Fibroblast of skin of left biceps (primary cell): ENCODE measurements at places on chromosomes 2 and 18.

- DNase-seq, result no peak
Observed at GRCh38 chr2:238965371-238966071, 117.6 kb downstream of the TWIST2 start.

- peak; percentile 72 for DNase-seq
Observed at GRCh38 chr2:72694715-72695496, 130.9 kb downstream of the EXOC6B start.

GRCh38 chr2:238141541-238142318 lies 3.3 kb downstream of the KLHL30 start:
- no peak for DNase-seq

- DNase-seq, result no peak
Observed at GRCh38 chr2:172894689-172895387, 159.2 kb downstream of the RAPGEF4 start.

- no peak for DNase-seq
Observed at GRCh38 chr2:138814123-138814898, 34.1 kb upstream of the NXPH2 start.

- DNase-seq, result no peak
Observed at GRCh38 chr2:6793371-6793770, 72.3 kb downstream of the CMPK2 start.

- DNase-seq, result no peak
Observed at GRCh38 chr2:79771493-79771892, 258.6 kb downstream of the CTNNA2 start.

DNA sequence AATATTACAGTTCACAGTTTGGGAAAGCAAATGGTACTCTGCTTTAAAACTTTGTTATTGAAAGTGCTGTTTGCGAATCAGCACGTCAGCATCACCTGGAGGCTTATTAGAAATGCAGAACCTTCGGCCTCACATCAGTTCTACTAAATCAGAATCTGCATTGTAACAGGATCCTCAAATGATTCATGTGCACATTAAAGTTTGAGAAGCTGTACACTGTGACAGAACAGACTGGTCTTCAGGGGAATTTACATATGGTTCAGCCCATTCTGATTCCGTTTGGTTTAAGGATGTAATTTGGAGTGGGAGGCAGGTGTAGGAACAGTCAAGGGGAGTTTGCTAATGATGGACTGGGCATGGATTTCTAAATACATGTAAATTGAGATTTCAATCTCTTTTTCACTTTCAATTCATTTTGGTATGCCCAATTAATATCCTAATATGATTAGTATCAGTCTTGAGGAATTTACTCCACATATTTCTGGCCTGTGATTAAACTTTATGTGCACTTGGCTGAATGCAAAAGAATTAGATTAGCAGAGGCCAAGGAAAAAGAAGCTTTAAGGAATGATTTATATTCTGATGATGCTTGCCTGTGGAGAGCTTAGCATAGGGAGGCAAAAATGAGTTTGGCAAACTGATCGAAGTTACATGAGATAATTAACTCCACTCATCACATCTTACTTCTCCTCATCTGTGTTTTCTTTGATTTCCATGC lies 248.8 kb downstream of the XIRP2 start:
- DNase-seq, result no peak

DNA sequence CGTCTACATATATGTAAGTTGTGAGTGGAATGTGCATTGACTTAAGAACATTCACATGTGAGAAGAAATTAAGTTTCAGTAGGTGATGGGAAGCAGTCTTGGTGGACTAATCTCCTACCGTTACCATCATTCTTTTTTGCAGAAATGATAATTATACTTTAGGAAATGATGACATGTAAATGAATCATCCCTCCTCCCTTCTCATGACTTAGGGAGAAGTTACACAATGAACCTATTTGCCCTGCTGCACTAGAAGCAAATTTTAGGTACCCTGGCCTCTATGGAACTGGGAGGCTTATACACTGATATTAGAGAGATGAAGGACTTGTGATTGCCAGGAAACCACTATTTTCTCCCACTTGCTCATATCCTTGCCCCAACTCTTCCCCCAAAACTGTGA lies 214.2 kb downstream of the CALCRL start:
- DNase-seq, result no peak

GRCh38 chr18:7147399-7147798 lies 29.8 kb upstream of the LAMA1 start:
- DNase-seq, result no peak

DNA sequence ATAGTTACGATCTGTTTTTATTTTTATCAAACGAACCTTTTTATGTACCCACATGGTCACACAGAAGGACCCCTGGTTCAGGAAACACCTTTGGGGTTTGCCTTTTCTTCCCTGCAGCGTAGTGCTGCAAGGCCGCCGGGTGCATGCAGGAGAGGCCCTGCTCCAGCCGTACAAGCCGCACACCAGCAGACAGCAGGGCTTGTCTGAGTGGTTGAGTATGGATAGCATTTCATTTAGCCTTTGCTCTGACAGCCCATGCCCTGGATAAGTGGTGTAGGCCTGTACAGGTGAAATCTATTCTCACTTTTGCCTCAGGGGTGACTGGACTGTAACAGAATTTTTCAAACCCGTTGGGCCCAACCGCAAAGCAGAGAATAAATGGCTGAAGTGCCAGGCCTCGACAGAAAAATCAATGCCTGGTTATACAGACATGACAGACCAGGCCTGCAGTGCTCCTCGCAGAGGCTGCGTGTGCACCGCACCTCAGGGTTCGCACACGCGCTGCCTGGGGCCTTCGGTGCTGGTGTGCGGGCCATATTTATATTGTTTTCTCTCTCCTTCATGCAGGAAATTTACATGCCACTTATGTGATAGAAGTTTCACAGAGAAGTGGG lies 279.1 kb downstream of the ZNF407 start:
- DNase-seq, result no peak

DNA sequence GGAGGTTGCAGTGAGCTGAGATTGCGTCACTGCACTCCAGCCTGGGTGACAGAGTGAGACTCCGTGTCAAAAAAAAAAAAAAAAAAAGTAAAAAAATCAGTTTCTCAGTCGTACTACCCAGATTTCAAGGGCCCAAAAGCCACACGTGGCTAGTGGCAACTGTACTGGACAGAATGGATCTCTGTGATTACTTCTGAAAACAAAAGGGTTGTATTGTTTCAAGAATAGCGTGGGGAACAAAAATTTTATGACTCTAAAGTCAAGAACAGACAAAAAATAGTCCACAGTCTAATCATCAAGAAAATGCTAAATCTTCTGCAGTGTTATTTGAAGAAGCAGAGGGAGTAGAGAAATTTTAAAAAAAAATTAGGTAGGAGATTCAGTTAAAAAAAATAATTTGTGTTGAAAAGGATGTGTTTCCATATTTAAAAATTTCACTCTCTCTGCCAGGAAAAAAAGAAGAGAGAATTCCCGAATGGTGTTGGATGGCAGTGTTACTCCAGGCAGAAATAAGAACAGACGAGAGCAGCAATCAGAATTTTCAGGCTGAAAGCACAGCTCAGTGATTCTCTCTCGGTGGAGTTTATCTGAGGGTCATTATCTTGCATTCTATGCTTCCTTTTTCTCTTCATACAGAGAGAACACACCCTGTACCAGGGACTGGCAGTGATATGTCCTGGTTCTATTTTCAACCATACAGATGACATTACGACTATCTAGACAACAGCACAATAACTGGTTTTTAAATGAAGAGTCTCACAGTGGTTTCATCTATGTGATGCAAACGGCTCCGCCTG lies 61.8 kb downstream of the CABYR start:
- no peak for DNase-seq

GRCh38 chr2:196809260-196809659 lies at the start of gene C2orf66:
C2orf66 (minus strand) TSS chr2:196809355; CDS start chr2:196809336, 19 bp downstream.
- no peak for DNase-seq

GRCh38 chr2:184692141-184692734 lies 93.9 kb downstream of the ZNF804A start:
- peak; percentile 53 for DNase-seq

GRCh38 chr2:232512602-232513001 lies 7.6 kb upstream of the PRSS56 start:
- DNase-seq, result no peak

DNA sequence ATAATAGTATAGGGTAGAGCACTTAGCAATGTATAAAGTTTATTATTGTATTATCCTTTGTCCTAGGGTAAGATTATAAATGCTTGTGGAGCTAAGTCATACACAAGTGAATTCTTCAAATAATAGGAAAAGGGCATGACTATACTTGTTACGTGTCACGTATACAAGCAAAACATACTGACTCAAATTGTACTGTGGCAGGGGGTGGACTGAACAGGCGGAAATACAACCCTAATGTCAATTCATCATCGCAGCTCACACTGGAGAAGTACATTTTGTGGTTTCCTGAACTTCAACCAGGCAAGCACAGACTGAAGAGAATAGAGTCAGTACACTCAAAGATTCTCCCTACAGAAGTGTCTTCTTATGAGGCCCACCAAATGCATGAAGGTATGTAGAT lies 201.0 kb downstream of the MBD2 start:
- DNase-seq, result peak; percentile 70

GRCh38 chr2:239165206-239165831 lies 235.5 kb downstream of the HDAC4 start:
- DNase-seq, result no peak

DNA sequence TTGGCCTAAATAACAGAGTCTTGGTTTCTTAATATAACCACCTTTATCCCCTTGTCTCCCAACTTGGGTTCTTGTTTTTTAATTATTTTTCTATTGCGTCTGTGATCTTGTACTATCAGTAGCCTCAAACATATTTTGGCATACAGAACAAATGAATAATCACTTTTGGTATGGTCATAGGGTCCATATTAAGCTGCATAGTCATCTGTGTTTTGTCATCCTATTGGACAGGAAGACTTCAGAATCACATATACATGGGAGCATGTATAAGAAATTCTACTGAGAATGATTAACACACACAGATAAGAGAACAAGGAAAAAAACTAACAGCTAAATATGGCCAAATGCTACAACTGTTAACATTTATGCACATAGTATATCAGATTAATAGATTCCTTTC lies 126.0 kb downstream of the MEP1B start:
- no peak for DNase-seq

- no peak for DNase-seq
Observed at GRCh38 chr2:236693531-236693930, 123.9 kb downstream of the ACKR3 start.

DNA sequence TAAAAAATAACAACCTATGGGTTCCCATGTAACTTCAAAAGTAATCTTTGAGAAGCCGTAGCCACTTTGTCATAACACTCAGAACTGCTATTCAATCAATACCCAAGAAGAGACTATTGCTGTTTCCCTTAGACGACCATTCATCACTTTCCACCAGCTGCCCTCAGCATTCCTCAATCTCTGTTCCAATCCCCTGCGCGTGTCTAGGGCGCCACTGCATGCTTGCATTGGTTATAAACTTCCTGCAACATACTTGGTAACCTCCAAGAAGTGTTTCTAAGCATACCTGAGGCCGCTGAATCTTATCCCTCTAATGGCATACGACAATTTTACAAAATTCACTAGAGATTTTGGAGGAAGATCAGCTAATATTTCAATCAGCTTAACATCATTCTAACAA lies 134.2 kb downstream of the LAMA1 start:
- DNase-seq, result no peak

DNA sequence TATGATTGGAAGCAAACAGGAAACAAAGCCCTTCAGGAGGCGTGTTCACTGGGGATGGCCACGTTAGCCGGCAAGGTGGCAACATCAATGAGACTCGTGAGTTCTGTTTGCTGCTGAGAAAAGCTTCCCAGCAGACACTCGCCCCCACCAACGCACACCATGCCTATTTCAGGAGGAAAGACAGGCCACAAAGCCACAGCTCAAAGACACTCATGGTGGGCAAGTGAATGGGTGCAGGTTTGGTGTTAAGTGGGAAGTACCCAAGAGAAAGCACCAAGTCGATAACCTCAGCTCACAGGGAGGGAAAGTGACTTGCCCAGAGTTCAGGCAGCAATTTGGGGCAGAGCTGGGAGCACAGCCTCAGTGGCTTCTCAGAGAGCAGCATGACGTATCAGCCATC lies 10.5 kb upstream of the MTERF4 start:
- DNase-seq, result no peak

GRCh38 chr2:79189465-79189864 lies 29.9 kb upstream of the REG3A start:
- no peak for DNase-seq

DNA sequence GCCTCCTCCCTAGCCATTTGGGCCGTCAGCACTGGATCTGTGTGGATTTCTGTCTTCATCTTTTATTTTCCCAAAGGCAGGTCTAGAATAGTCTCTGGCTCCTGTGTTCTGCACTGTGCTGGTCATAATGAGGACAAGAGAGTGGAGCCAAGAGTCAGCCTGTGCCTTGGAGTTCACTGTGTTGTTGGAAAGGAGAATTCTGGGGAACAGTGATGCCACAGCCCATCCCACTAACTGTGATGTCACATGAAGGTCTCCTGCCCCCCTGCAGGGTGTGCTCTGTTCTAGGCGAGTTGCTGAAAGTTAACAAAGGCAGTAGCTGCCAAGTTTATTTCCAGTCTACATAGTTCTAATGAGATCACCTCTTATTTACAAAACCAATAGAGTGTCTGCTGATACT lies 248.5 kb downstream of the TPGS2 start:
- DNase-seq, result peak; percentile 47

DNA sequence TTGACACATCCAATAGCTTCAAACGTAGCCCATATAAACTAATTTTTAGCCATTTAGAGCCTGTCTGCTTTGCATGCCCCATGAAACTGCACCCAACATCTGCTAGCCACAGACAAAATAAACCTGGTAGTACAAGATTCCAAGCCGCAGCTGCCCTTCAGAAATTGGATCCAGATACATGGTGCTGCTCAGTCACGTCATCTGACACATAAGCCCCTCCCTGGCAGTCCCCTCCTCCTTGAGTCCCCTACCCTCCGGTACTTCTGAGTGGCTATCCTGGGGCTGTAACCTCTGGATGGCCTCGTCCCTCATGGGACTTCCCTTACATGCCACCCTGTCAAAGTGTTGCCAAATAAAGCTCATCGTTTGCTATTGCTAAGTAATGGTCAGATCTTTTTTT lies 33.8 kb downstream of the PROC start:
- DNase-seq, result no peak

GRCh38 chr2:207474863-207475485 lies 54.8 kb upstream of the CREB1 start:
- DNase-seq, result no peak

GRCh38 chr2:159409116-159409800 lies 122.8 kb upstream of the WDSUB1 start:
- DNase-seq, result no peak

- DNase-seq, result no peak
Observed at GRCh38 chr2:68238955-68239822, 13.1 kb downstream of the PPP3R1 start.

DNA sequence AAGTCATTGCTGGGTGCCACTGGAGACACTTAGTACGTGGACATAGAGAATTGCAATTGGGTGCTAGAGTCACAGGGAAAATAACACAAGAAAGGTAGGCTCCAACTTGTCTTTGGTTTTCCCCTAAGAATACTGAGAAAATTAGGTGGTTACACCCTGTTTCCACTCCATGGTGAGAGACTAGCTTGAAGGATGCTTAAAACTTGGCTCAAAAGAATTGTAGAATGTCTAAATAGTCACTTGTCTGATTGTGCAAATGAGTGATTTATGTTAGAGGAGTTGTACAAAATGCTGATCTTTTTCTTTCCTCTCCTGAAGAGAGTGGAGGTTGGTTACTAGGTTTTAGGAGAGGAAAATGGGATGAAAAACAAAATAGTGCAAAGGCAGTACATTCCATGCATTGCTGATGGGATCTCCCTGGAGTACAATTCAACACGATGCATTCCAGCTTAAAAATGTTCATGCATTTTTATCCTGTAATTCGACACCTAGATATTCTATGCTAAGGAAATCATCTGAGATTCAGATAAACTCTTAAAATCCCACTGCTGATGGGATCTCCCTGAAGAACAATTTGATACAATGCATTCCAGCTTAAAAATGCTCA lies 2.2 kb upstream of the SERPINB12 start:
- DNase-seq, result peak; percentile 84
